Right ventricle myocardium inferior (tissue), 1 donor: ENCODE measurements at places on chromosomes 13 and 19.

GRCh38 chr13:81275666-81276258 lies 934.8 kb upstream of the SPRY2 start:
- DNase-seq = no peak

GRCh38 chr19:16374436-16374835 lies 49.8 kb downstream of the KLF2 start:
- no peak for DNase-seq

GRCh38 chr13:85377783-85378182 lies 421.4 kb downstream of the SLITRK6 start:
- no peak for DNase-seq

- no peak for DNase-seq
Measured at GRCh38 chr19:18309525-18310064, 13.3 kb downstream of the LSM4 start.

DNA sequence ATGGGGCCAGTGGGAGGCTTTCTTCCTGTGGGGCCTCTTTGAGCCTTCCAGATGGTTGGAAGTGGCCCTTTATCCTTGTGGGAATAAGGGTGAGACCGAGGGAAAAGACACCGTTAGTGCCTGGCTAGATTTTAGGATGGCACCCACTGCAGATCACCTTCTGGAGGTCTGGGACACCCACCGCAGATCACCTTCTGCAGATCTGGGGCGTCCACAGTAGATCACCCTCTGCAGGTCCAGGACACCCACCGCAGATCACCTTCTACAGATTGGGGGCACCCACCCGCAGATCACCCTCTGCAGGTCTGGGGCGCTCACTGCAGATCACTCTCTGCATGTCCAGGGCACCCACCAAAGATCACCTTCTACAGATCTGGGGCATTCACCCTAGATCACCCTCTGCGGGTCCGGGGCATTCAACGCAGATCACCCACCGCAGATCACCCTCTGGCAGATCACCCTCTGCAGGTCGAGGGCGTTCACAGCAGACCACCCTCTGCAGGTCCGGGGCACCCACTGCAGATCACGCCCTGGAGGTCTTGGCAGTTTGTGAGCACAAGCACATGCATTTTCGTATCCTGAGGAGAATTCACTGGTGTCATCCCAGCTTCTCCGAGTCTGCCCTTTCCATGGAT lies 153.4 kb upstream of the TSHZ3 start:
- DNase-seq = no peak

- DNase-seq = no peak
Measured at GRCh38 chr13:34369931-34370330, 552.0 kb downstream of the RFC3 start.

- DNase-seq = no peak
Measured at GRCh38 chr19:1521636-1522035, 2.2 kb upstream of the PLK5 start.

DNA sequence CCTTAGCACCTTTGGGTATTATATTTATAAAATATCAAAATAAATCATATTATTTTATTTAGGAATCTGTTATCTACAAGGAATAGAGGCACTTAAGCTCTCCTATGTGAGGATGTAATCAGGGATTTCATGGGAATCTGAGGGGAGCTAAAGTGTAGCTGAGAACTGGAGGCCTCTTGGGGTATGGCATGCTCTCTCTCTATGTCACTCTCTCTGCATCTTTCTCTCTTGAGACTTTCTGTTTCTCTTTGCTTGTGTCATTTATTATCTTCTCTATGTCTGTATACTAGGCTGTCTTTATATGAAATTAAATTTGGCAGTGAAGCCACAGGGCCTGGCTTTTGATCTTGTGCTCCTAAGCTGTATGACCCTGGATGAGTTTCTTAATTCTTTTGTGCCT lies 37.7 kb upstream of the SCEL start:
- no peak for DNase-seq

- no peak for DNase-seq
Measured at GRCh38 chr19:5683177-5683886, 2.5 kb downstream of the HSD11B1L start.

GRCh38 chr19:45049073-45049736 lies 10.4 kb downstream of the CLASRP start:
- DNase-seq = no peak

- DNase-seq = no peak
Measured at GRCh38 chr19:32368787-32369186, 23.4 kb downstream of the ZNF507 start.

DNA sequence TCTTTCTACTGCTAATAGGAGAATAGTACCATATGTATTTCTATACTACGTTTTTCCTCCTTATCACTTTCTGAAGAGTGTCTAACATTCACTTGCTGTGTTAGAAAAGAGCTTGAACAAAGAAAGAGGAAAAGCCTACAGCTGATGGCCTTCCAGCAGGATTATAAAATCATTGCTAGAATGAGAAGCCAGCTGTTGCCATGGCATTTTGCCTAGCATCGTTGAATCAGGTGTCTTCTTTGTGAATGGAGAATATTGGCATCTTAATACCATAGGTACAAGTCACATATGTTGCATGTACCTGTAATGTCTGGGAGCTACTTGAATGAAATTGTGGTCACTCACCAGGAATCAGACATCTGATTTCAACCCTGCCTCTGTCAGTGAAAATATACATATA lies 1174.9 kb downstream of the PCDH17 start:
- no peak for DNase-seq

DNA sequence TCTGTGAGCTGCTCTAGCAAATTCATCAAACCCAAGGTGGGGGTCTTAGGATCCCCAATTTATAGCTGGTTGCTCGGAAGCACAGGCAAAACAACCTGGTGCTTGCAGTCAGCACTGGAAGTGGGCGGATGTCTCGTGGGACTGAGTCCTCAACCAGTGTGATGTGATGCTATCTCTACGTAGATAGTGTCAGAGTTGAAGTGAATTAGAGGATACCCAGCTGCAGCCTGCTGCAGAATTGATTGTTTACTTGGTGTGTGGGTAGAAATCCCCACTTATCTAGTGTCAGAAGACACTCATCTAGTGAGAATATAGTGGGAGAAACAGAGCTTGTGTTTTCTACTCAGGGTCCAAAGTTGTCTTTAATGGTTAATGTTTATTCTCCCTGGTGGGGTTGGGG lies 63.3 kb downstream of the CBY2 start:
- no peak for DNase-seq

DNA sequence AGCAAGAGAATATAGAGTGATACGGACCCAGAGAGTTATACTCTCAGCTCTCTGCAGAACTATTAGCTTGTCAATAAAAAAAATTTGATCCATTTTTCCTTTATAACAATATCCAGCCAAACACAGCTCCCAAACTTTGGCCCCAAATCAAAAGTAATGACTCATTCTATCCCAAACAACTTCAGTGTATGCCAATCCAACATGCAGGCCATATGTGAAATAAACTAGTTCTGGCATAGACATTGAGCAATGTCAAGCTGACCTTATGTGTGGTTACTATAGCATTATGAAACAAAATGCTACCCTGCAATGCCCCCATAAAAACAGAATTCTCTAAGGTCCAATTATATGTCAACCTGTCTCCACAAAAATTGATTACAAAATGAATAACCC lies 209.5 kb downstream of the DNAJC15 start:
- no peak for DNase-seq

GRCh38 chr19:29965492-29965891 lies 23.5 kb downstream of the URI1 start:
- DNase-seq = no peak

GRCh38 chr13:24407844-24408243 lies 98.5 kb downstream of the C1QTNF9 start:
- DNase-seq = no peak

GRCh38 chr13:43264458-43264857 lies 241.1 kb downstream of the DNAJC15 start:
- no peak for DNase-seq

GRCh38 chr19:8337728-8338127 lies 5.3 kb downstream of the KANK3 start:
- no peak for DNase-seq

DNA sequence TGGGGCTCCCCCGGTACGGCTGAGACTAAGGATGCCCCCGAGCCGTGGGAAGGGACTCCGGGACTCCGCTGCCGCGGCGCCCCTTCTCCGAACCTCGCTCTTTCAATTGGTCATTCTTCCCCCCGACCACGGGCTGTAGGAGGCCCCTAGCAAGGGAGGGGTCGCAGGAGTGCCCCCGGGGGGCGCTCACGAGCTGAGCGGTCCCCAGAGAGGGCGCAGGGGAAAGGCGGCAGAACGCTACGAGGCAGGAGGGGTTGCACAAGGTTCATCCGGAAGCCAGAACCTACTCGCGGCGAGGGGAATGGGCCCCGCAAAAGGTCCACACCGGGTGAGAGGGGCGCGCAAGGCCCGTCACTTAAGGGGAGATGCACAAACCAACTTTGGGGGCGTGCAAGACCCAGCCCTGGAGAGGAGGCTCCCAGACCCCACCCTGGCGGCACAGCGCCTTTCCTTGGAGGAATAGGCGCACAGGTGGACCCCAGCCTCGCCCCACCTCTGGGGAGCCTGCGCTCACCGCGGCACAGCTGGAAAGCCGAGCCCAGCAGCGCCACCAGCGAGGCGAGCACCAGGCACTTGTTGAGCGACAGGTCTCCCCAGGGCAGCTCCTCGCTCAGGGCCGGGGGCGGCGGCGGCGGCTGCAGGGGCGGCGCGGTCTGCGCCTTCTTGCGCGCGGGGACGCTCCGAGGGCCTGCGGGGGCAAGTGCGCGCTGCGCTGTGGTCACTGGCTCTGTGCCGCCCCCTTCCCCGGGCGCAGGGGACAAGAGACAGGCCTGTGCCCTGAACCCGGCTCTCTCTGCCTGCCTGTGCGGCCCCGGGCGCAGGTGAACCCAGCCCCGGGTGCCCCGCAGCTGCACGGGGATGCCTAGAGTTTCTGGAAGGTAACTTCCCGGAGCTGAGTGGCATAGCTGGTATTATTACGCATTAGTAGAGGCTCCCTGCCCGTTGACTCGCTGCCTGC lies 2.8 kb downstream of the JSRP1 start:
- no peak for DNase-seq

- DNase-seq = no peak
Measured at GRCh38 chr19:30647891-30648720, 275.9 kb downstream of the ZNF536 start.

DNA sequence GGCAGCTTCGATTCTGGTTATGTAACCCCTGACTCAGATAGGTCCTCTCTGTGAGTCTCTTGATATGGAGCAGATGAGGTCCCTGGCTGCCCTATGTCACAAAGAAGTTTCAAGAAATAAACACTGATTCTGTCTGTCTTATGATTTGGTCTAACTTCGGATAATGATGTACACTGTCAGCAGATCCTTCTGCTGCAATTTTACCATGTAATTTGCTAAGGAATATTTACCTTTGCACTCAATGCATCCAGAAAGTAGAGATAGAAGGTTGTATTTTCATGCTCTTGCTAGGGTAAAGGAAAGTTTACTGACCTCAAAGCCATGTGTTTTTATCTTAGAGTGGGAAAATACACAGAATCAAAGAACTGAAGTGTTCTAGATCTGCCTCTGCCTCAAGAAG lies 98.2 kb downstream of the KLF5 start:
- DNase-seq = no peak

DNA sequence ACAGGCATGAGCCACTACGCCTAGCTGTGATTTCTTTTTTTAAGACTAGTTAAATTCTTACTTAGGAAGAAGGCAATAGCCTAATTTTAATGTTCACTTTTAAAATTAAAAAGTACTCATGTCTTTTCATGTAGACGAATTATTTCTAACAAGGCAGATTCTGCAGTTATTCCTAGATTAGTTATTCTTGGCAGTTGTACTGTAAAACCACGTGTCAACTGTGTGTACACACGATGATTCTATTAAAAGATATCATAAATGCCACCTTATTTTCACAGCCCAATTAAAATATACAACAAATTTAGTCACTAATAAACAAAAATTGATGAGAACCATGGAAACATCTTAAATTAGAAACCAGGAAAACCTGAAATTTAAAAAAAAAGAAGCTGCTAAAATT lies 10.6 kb upstream of the FOXO1 start:
- no peak for DNase-seq

- DNase-seq = no peak
Measured at GRCh38 chr19:5507065-5507909, 52.1 kb downstream of the ZNRF4 start.

DNA sequence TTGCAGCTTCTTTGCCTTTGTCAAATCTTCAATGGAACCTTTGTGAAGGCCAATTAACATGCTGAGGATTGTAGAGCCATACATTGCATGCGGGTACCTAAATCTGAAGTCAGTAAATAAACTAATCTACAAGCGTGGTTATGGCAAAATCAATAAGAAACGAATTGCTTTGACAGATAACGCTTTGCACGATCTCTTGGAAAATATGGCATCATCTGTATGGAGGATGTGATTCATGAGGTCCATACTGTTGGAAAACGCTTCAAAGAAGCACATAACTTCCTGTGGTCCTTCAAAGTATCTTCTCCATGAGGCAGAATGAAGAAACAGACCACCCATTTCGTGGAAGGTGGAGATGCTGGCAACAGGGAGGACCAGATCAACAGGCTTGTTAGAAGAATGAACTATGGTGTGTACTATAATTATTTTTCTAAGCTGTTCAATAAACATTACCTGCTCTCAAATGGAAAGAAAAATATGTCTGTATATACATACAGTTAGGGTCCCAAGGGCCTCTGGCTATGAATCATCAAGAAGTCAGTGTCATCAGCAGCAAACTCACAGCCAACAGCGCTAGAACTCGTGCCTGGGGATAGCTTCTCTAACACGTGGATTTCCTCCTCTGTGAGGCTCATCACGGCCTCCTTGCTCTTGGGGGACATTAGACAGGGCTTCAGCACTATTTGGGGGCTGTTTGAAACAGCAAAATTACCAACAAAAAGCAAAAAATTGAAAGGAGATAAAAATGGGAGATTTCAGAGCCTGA lies 2.9 kb upstream of the CD70 start:
- DNase-seq = no peak

DNA sequence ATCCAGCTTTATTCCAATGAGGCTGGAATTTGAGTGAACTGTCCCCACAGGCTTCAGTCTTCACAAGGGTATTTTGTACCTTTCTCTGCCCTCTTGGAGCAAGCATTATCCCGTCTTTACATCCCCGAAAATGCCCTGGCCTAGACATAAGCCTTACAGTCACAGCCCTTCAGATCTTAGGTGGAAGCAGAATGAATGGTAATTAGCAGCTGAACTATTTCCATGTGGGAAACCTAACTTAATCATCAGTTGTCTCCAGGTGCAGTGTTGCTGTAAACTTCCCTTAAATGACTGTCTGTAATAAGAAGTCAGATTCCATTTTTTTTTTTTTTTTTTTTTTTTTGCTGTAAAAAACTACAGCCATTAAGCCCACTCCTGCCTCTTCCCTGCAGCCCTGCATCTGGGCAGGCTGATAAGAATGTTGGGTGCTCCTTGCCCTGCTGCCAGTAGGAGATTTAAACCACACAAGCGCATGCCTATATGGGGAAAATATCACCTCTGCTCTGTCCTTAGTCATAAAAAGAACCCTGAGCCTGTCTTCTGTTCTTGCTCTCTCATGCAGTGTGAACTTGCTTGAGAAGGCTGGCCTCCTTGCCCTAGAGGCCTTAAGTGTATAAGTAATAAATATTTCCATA lies 426.8 kb upstream of the SLITRK5 start:
- DNase-seq = no peak

DNA sequence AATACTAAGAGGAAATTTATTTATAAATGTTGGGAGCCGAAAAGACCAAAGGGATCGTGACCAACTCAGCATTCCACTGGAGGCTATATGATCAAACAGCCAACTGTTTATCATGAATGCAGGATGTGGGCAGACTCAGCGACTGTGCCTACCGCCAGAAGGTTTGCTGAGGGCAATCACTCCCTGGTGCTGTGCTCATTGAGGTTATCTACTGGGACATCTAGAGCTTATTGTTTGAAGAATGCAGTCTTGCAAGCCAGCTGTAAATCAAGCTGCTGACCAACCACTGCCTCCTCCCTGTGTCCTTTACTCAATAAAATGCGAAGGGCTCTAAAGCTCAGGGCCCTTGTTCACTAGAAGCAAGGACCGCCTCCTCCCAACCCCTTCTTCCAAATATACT lies 8.5 kb upstream of the XPO4 start:
- no peak for DNase-seq
